ENCODE measurements at places on chromosomes 2 and 18.

DNA sequence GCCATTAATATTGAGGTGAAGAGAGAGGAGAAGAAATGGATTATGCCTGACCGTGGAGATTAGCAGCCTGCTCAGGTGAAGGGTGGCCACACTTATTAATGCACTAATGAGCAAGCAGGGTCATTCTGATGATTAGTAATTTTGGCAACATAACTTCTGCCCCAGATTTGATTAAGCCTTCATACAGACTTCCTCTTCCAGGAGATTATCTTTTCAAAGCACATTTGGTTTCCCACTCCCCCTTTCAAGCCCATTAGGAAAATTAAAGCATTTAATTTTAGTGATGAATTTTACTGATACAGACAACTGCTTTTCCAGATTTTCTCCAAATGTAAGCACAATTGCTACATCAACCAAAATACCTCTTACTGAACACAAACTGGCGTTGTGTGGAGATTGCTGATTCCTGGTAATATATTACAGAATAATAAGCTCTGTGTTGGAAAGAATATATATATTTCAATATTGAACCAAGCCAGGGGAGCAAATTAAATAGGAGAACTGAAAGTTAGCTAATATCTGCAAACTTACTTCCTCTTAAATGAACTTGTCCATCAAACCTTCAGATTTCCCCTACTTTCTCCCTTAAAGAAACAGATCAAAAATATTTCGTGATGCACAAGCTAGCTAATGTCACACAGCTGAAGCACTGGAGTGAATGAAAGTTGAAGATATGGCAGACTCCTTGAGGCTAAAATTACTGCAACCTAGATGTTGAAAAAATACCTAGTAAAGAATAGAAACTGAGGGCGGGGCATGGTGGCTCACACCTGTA, 140.8 kb downstream of the FAM210A start:
- no peak for DNase-seq

GRCh38 chr18:23861805-23862470, 152.6 kb upstream of the TTC39C start:
- DNase-seq: no peak

- no peak for DNase-seq
Measured at GRCh38 chr18:58727776-58728500, 56.7 kb downstream of the MALT1 start.

DNA sequence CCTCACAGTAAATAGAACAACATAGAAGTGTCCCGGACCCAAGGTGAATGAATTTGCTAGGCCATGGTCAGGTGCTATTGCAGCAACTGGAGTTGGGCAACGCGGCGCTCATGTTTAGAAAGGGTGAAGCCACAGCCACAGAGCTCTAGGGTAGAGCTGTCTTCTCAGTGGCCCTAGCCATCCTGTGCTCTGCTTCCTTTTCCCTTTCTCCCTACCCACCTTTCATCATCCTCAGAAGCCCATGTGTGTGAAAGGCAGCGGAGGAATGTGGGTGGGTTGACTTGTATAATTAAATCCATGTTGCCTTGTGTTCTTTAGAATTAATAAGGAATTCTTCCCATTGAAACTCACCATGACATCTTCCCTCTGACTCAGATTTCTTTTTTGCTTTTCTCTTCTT, 336.7 kb downstream of the OSR1 start:
- DNase-seq: no peak

DNA sequence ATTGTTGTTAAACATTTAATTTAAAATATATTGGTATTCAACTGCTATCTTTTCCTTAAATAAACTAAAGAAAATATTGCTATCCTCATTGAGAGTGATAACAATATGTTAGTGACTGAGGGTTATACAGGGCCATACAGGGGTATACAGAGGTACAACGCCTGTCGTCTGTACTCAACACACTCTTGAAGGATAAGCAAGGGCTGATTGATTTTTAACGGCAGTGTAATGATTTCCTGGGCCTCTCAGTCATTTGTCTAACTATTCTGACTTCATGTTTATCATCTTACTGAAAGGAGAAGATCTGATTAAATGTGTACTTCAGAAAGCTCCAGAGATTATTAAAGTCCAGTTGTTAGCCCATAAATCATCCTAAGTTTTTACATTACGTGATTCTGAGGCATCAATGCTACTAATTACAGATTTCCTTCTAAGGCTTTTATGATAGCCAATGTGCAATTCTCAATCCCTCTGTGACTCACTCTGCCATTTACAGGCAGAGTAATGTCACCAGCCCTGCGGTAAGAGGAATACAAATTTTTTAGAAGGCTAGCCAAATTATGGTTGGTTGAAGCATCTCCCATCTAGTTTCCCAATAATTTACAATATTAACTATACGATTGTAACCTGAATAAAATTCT, 893.0 kb upstream of the CHAC2 start:
- no peak for DNase-seq

GRCh38 chr2:42147641-42148274, 21.4 kb upstream of the EML4 start:
- DNase-seq: no peak

DNA sequence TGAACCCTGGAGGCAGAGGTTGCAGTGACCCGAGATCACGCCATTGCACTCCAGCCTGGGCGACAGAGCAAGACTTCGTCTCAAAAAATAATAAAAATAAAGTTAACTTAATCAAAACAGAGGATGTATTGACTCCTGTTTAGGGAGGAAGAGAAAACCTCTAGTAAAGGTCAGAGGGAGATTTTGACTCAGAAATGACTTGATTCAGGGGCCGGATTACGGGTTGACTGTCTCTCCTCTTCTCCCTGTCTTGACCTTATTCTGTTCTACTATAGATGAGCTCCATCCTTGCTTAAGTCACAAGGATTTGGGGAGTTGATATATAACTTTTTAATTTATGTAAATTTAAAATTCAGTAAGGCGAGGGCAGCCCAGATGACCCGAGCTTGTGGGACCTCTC, 71.0 kb downstream of the COX7A2L start:
- DNase-seq: no peak

GRCh38 chr2:217714287-217714751, 288.5 kb downstream of the TNS1 start:
- peak; percentile 94 for DNase-seq

- DNase-seq: no peak
Measured at GRCh38 chr2:9753665-9754531, 89.4 kb upstream of the TAF1B start.

DNA sequence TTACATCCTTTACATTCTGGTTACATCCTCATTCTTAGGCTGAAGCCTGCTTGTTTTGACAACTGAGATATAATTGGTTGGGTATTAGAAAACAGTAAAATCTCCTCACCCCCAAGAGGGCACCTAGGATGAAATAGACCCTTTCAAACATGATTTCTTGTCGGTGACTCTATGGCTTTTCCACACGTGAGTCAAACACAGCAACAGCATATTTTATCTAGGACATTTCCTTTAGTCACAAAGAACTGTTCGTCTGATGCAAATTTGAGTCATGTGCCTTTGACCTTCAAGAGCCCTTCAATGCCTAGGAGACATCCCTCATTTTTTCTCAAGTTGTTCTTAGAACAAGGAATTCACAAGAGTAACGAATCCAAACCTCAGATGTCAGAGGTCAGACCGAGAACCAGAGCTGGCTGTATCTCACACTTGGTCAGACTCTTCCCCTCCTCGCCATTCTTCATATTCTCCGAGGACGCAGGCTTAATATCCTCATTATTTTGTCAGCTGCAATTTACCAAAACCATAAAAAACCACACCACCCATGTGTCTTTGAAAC, 60.5 kb upstream of the ALKAL2 start:
- no peak for DNase-seq

DNA sequence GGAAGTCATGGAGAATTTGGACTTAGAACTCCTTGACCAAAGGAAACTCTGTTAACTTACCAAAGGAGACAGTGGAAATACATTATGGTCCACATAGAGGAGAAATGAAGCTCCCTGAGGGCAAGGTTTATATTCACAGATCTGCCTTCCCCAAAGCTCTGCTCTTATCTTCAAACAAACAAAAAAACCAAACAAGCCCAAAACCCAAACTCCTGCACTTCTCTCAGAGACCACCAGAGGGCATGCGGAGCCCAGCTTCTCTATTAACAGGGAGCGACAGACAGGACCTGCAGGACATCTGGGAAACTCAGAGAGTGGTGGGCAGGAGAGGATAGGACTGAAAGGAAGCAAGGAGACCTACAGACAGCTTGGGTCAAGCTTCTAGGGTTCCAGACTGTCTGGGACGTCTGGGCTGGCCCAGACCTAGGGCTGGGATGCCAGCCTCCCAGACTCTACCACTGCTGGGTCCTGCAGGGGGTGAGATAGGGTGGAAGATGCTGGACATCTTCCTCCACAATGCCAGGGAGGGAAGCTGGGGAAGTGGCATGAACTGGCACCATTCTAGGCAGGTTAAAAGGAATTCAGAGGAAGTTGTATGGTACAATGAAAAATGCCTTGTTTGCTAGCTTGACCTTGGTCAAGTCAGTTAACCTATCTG, 4.0 kb upstream of the WNT10A start:
- peak; percentile 51 for DNase-seq

DNA sequence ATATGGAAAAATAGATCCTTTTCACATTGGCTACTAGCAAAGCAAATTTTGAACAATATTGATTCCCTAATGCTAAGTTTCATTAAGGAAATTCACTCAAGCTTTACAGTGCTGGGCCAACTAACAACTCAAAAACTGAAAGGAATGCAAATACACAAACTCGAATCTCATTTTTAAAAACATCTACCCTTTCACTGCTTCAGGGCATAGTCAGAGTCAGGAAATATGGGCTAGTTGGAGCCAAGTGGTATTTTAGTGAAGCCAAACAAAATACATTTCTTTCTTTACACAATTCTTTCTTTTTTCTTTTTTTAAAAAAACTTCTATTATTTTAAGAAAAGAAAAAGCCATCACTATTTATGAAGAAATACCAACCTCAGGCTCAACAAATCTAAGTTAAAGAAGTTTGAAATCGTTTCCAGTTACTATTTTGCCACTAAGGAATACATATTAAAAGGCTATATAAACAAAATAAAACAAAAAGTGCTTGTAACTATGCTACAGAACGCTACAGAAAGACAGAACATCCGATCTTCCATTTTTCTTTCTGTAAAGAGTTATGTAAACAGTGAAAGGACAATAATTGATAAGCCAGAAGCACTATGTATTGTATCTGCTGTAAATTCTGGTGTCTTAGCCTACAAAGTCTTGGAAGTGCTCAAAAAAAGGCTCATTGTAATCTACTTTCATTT, 113.6 kb upstream of the STK17B start:
- no peak for DNase-seq

GRCh38 chr2:67286981-67287759, 110.0 kb upstream of the ETAA1 start:
- DNase-seq: no peak

DNA sequence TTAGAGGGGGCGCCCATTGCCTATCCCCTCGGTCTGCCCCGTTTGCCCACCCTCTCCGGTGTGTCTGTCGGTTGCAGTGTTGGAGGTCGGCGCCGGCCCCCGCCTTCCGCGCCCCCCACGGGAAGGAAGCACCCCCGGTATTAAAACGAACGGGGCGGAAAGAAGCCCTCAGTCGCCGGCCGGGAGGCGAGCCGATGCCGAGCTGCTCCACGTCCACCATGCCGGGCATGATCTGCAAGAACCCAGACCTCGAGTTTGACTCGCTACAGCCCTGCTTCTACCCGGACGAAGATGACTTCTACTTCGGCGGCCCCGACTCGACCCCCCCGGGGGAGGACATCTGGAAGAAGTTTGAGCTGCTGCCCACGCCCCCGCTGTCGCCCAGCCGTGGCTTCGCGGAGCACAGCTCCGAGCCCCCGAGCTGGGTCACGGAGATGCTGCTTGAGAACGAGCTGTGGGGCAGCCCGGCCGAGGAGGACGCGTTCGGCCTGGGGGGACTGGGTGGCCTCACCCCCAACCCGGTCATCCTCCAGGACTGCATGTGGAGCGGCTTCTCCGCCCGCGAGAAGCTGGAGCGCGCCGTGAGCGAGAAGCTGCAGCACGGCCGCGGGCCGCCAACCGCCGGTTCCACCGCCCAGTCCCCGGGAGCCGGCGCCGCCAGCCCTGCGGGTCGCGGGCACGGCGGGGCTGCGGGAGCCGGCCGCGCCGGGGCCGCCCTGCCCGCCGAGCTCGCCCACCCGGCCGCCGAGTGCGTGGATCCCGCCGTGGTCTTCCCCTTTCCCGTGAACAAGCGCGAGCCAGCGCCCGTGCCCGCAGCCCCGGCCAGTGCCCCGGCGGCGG, 1.7 kb downstream of the MYCN start:
- peak; percentile 20 for DNase-seq

DNA sequence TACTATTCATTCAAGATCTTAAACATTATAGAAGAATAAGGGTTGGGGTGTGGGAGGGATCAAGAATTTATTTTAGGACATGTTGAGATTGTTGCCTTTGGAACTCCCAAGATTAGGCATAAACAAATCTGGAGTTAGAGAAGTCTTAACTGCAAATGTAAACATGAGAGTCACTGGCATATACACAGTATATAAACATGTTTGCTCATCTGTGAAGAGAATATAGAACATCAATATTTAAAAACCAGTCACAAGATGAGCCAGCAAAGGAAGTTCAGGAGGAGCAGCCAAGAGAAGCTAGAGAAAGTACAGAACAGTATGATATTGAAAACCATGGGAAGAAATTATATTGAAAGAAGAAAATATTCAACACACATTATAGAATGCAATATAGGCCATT, 638.6 kb upstream of the SLC39A10 start:
- DNase-seq: no peak

GRCh38 chr2:74250189-74250631, 51.8 kb downstream of the MTHFD2 start:
- peak; percentile 21 for DNase-seq

DNA sequence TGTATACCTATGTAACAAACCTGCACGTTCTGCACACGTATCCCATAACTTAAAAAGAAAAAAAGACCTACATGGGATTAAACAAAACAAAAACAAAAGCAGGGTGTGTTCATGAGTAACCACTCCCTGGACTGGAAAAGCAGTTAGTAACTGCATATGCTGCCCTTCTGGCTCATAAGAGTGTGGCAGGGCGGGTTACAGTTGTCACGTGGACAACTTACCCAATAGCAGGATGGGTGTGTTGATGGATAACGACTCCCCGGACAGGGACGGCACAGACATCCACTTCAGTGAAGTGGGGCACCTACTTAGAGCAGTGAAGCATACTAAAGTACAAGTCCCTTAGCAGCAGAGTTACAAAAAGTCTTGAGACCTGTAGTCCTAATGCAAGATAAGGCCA, 136.7 kb downstream of the CCBE1 start:
- no peak for DNase-seq

DNA sequence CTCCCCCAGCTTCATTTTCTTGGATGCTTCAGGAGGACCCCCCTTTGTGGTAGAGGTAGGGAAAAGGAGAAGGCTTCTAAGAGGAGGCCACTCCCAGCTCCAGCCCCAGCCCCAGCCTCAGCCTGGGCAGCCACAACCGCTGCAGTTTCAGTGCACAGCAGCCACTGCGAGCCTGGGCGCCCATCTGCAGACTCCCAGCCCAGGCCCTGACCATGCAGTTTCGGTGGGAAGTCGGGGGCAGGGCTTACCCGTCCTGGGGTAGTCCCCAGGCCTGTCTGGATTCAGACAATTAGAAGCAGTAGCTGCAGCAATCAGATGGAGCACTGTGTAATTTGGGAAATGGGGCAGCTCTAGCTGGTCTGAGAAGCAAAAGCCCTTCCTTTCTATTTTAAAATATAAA, 28.6 kb downstream of the ITM2C start:
- DNase-seq: no peak

- peak; percentile 37 for DNase-seq
Measured at GRCh38 chr18:49668574-49669275, 106.9 kb downstream of the LIPG start.

Measured in dorsolateral prefrontal cortex (tissue), 122 donors.